ENCODE measurements at places on chromosomes 13 and 19. TPM values are rescaled to one million over a fixed set of nuclear protein-coding genes. Genes with fewer than 3 reads are reported as not detected.

DNA sequence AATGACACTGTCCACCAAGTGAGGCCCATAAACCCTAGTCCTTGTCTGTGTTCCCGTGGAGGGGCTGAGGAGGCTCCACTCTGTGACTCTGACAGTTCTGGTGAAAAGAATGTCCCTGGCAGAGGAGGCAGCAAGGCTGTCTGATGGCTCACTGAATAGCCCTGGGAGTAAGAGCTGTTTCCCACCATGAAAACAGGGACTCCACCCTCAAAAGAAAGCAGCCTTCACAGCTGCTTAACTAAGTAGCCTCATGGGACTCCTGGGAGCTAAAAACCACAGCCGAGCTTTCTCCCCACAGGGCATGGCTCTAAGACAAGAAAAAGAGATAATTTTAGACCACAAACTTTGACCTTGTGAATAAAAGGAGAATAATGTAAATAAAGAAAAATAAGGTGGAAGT, 135.1 kb upstream of the FRY start:
- H3K27ac ChIP-seq: no peak overlapping the region
- no peaks in the 10 kb centered on the region for H3K36me3 ChIP-seq

- peaks cover 56% of the 10 kb centered on the region for H3K4me1 ChIP-seq
- no peaks in the 10 kb centered on the region for H3K27me3 ChIP-seq
- peak overlapping the region; percentile 99 for H3K27ac ChIP-seq
- H3K36me3 ChIP-seq: peaks cover 17% of the 10 kb centered on the region
Observed at GRCh38 chr19:3665681-3666544, 34.4 kb downstream of the PIP5K1C start.

GRCh38 chr19:47492571-47493377, 8.8 kb upstream of the KPTN start:
- H3K4me1 ChIP-seq: no peaks in the 10 kb centered on the region
- peaks cover 51% of the 10 kb centered on the region for H3K36me3 ChIP-seq
- no peak overlapping the region for H3K4me3 ChIP-seq
- H3K27me3 ChIP-seq: no peaks in the 10 kb centered on the region
- H3K27ac ChIP-seq: no peak overlapping the region

Gene SIGLEC5
- 0.68 TPM for total RNA-seq

DNA sequence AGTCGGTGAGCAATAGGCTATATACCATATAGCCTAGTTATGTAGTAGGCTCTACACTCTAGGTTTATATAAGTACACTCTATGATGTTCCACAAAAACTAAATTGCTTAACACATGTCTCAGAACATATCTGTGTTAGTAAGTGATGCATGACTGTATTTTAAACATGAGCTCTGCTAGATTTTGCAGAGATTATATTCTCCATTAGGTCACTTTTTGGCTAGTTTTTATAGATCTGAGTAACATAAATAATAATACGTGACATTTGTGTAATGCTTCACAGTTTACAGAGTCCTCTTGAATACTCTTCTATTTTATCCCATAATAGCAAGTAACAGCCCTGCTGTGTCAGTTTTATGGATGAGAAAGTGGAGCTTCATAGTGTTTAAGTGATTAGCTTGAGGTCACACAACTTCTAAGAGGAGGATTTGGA, 47.8 kb downstream of the NDFIP2 start:
- H3K4me3 ChIP-seq: no peak overlapping the region
- H3K4me1 ChIP-seq: no peaks in the 10 kb centered on the region
- no peak for DNase-seq
- H3K27ac ChIP-seq: no peak overlapping the region

Gene C2CD4C
- total RNA-seq: 1.2 TPM

DNA sequence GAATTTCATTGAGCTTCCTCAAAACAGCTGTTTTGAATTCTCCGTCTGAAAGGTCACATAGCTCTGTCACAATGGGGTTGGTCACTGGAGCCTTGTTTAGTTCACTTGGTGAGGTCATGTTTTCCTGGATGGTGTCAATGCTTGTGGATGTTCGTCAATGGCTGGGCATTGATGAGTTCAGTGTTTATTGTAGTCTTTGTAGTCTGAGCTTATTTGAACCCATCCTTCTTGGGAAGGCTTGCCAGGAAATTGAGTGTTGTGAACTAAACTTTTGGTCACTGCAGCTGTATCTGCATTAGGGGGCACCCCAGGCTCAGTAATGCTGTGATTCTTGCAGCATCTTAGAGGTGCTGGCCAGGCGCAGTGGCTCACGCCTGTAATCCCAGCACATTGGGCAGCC, 22.0 kb downstream of the BLOC1S3 start:
- H3K36me3 ChIP-seq: no peaks in the 10 kb centered on the region
- no peak for DNase-seq
- no peaks in the 10 kb centered on the region for H3K27me3 ChIP-seq
- no peak overlapping the region for H3K4me3 ChIP-seq
- H3K4me1 ChIP-seq: no peaks in the 10 kb centered on the region
- no peak overlapping the region for H3K27ac ChIP-seq

Gene CFAP97D2
- not detected for total RNA-seq

DNA sequence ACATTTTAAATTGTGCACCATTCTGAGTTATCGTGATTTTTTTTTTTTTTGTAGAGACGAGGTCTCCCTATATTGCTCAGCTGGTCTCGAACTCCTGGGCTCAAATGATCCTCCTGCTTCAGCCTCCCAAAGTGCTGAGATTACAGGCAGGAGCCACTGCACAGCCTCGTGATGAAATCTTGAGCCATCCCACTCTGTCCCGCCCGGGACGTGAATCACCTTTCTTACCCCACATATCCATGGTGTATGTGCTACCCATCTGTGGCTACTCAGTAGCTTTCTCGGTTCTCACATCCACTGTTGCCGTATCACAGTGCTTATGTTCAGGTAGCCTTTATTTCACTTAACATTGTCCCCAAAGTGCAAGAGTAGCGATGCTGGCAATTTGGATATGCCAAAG, 26.5 kb downstream of the PAK4 start:
- no peaks in the 10 kb centered on the region for H3K36me3 ChIP-seq
- no peak for DNase-seq
- H3K27ac ChIP-seq: no peak overlapping the region
- no peak overlapping the region for H3K4me3 ChIP-seq
- no peaks in the 10 kb centered on the region for H3K4me1 ChIP-seq

Gene LONP1
- 30.5 TPM for total RNA-seq

- H3K36me3 ChIP-seq: no peaks in the 10 kb centered on the region
- peak overlapping the region; percentile 7 for H3K27ac ChIP-seq
- peak; percentile 79 for DNase-seq
- no peaks in the 10 kb centered on the region for H3K4me1 ChIP-seq
- H3K27me3 ChIP-seq: no peaks in the 10 kb centered on the region
- no peak overlapping the region for H3K4me3 ChIP-seq
Observed at GRCh38 chr13:42594481-42595252, 20.7 kb downstream of the TNFSF11 start.

GRCh38 chr19:18940769-18941627, at the start of gene HOMER3:
Gene HOMER3, minus strand, starts transcription at chr19:18941217. Its CDS starts 2,235 bp downstream, at chr19:18938982.
- H3K36me3 ChIP-seq: peaks cover 20% of the 10 kb centered on the region
- peak within 1 kb of the TSS; percentile 80 for H3K4me3 ChIP-seq
- no peaks in the 10 kb centered on the region for H3K27me3 ChIP-seq

Gene IFNL1
- not detected for total RNA-seq

Gene PSG4
- total RNA-seq: not detected

Gene WDR88
- total RNA-seq: not detected

- no peaks in the 10 kb centered on the region for H3K4me1 ChIP-seq
- no peak for DNase-seq
- no peaks in the 10 kb centered on the region for H3K36me3 ChIP-seq
- no peak overlapping the region for H3K27ac ChIP-seq
- no peak overlapping the region for H3K4me3 ChIP-seq
- H3K27me3 ChIP-seq: no peaks in the 10 kb centered on the region
Observed at GRCh38 chr13:46006688-46007452, 45.7 kb downstream of the ZC3H13 start.

Gene PGLYRP2
- total RNA-seq: not detected

Gene MAB21L1
- total RNA-seq: 1.6 TPM

DNA sequence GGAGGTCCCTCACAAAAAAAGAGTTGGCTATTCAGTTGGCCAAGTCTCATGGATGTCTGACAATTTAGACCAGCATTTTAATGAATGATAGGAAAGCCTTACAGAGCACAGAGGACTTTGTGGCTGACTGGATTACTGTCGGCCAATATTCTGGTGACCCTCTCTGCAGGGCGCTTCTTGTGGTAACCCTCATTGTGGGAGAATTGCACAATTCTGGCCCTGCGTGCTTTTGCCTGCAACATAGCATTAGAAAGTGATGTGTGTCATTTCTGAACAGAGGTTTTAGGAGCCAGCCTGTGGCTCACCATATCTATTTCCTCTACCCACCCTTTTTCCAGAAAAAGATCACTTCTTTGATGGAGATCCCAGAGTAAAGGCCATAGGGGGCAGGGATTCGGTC, 71.4 kb downstream of the EFNB2 start:
- no peaks in the 10 kb centered on the region for H3K27me3 ChIP-seq
- H3K27ac ChIP-seq: no peak overlapping the region
- H3K4me1 ChIP-seq: peaks cover 17% of the 10 kb centered on the region
- DNase-seq: no peak
- no peaks in the 10 kb centered on the region for H3K36me3 ChIP-seq
- H3K4me3 ChIP-seq: no peak overlapping the region

DNA sequence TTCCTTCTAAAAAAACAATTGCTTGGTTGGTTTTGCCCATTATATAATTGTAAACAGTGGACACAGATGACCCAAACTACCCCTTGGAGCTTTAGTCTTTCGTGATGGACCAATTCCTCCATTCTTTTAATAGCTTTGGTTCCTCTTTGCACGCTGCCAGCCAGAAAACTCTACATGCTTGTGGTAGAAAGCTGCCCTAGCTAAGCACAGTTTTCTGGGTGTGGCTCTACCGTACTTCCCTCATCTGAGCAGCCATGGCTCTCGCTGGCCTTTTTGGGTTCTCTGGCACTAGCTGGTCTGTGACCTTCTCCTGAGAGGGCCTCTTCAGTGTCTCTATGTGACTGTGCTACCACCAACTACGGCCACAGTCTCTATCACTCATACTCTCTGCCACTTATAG, 29.9 kb upstream of the CEBPA start:
- no peaks in the 10 kb centered on the region for H3K27me3 ChIP-seq
- H3K4me1 ChIP-seq: no peaks in the 10 kb centered on the region
- H3K36me3 ChIP-seq: no peaks in the 10 kb centered on the region
- DNase-seq: no peak

Gene SPACA7
- not detected for total RNA-seq

DNA sequence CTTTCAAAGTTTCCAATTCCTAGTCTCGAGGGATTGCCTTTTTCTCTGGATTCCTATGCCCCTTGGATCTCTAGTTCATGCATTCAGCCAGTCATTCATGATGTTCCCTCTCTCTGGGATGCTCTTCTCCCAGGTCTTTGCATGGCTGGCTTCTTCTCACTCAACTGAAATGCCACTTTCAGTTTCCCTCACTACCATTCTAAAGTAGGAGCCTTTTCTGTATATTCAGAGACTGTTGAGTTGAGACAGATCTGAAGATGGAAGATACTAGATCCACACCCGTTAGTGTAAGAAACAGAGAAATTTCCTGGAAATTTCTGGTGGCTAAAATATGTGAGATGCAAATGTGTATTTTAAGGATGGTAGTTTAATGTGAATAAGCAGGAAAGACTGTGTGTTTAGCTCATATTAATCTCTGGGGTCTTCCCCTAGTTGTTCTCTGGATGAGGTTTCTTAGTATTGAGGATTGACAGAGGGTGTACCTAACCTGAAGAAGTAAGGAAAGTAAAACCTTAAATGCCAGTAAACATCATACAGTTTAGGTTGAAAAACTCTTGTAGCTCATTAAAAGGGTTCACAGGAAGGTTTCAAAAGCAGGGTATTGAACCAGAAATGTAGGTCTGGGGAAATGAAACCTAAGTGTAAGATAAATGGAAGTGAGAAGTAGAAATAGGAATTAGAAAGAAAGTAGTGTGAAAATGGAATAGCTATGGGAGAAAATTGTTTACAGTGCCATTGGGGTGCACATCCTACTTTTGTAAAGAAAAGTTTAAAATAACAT, 331.3 kb downstream of the NDFIP2 start:
- H3K27me3 ChIP-seq: no peaks in the 10 kb centered on the region
- DNase-seq: no peak
- H3K36me3 ChIP-seq: no peaks in the 10 kb centered on the region
- no peak overlapping the region for H3K4me3 ChIP-seq

Gene ZNF729
- total RNA-seq: not detected

DNA sequence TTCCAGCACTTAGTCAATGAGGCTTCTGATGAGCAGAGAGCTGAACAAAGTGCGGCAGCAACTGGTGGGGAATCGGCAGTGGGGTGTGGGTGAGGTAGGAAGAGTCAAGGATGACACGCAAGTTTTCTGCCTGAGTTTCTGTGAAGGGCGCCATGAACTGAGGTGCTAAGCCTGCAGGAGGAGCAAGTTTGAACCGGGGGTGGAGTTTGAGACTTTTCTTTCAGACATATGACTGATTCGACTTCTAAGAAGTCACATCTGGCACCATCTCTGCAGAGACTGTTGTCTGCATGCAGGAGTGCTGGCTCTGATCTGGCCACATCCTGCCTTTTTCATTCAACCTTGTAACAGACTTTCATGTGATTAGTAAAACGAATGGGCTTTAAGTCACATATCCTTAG, 14.8 kb upstream of the GPI start:
- DNase-seq: no peak
- peaks cover 28% of the 10 kb centered on the region for H3K36me3 ChIP-seq
- no peaks in the 10 kb centered on the region for H3K4me1 ChIP-seq
- H3K27ac ChIP-seq: no peak overlapping the region
- H3K4me3 ChIP-seq: no peak overlapping the region

DNA sequence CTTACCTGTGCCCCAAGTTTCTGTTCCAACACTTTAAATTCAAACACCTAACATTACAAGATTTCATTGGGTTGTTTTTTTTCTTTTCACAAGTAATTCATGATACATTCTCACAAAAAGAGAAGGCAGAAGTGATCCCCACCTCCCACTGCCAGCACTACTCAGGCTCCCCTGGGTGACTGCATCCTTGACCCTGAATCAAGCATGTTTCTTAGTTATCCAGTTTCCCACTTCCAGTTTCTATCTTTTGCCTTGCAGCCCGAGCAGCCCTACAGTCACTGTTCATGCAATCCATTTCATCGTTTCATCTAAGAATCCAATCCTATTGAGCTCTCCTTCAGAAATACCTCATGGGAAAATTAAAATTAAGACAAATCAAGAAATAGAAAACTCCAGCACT, 61.4 kb downstream of the RNASEH2B start:
- no peak overlapping the region for H3K27ac ChIP-seq
- H3K36me3 ChIP-seq: no peaks in the 10 kb centered on the region
- no peaks in the 10 kb centered on the region for H3K27me3 ChIP-seq
- no peak for DNase-seq
- H3K4me1 ChIP-seq: no peaks in the 10 kb centered on the region

- no peak overlapping the region for H3K27ac ChIP-seq
- no peak overlapping the region for H3K4me3 ChIP-seq
- DNase-seq: no peak
- no peaks in the 10 kb centered on the region for H3K27me3 ChIP-seq
- H3K36me3 ChIP-seq: no peaks in the 10 kb centered on the region
Observed at GRCh38 chr13:84961023-84961422, 838.2 kb downstream of the SLITRK6 start.

Gene COMP
- total RNA-seq: 6.9 TPM

Gene SLITRK1
- total RNA-seq: not detected

Gene SMG9
- total RNA-seq: 12.5 TPM

Gene SIX5
- total RNA-seq: 16.8 TPM

GRCh38 chr19:13962699-13963602, 10.6 kb downstream of the DCAF15 start:
- no peaks in the 10 kb centered on the region for H3K27me3 ChIP-seq
- no peak for DNase-seq
- H3K36me3 ChIP-seq: peaks cover 16% of the 10 kb centered on the region
- peak overlapping the region; percentile 42 for H3K4me3 ChIP-seq

Gene ZNF675
- 5.4 TPM for total RNA-seq

Gene BIVM
- 26.8 TPM for total RNA-seq

Measured in sigmoid colon (tissue), 7 donors.